ENCODE measurements at places on chromosomes 1 and 21.

GRCh38 chr1:214838351-214838750 is 235.4 kb downstream of the CENPF start:
- no peak for DNase-seq

DNA sequence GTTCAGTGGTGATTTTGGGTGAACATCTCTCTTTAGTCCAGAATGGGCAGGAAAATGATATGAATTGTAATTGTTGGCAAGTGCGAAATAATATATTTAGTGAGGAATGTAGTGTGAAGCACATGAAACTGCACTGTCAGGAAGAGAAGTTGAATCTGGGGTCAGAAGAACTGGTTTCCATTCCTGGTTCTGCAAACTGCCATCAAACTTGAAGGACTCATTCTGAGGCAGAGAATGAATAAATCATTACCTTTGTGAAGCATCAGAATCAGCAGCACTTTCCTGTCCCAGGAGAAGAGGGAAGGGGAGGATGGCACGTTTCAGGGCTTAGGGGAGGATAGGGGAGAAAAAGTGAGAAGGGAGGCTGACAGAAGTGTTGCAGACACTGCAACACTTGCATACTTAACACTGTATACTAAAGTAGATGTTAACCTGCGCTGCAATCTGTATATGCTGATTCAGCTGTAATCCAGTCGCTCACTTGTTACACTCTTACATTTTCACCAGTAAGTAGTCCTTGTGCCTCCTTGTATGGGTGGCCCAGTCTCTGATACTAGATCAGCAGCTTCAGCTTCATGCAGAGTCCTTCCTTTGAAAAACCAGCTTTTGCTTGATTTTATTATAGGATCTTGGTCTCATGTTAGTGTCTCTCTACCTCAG is 10.5 kb upstream of the RPTN start:
- DNase-seq = no peak

DNA sequence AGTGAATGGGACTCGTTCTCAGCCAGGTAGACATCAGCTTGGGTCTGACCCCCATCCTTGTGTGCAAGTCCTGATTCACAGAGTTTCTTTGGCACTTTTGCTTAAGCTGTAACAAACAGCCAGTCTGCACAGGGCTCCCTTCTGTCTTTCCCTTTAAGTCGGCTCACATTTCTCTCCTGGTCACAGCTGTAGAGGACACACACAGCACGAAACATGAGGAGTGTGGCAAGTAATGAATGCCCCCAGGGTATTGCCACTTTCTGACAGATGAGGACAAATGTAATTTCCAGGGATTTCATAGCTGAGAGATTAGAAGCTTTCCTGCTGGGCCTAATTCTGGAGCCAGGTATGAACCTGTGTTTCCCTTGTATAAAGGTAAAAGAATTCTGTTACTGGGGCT is 423.5 kb downstream of the KIF26B start:
- no peak for DNase-seq

GRCh38 chr1:204837440-204838084 is 33.1 kb upstream of the NFASC start:
- DNase-seq = no peak

- DNase-seq = no peak
These were observed 151.8 kb upstream of the B3GALT2 start for GRCh38 chr1:193338194-193338593.

- DNase-seq = peak; percentile 90
These were observed at the start of gene DNAJC28 for GRCh38 chr21:33491373-33492102. Gene DNAJC28, minus strand, starts transcription at chr21:33491716. Its CDS starts 2,323 bp downstream, at chr21:33489393.
